ENCODE measurements at places on chromosomes 12 and 14. TPM values are rescaled to one million over a fixed set of nuclear protein-coding genes. Genes with fewer than 3 reads are reported as not detected.

The COX8C gene
- not detected for total RNA-seq

The GPR132 gene
- 0.33 TPM for total RNA-seq

The C12orf56 gene
- total RNA-seq = 2.0 TPM

The ASB2 gene
- 0.50 TPM for total RNA-seq

The GPD1 gene
- not detected for total RNA-seq

The TAS2R30 gene
- total RNA-seq = 3.6 TPM

The KRT73 gene
- not detected for total RNA-seq

The TEAD4 gene
- total RNA-seq = 5.7 TPM

The MYH7 gene
- not detected for total RNA-seq

All from smooth muscle cell of trachea (primary cell).